ENCODE measurements at places on chromosomes 1 and 21. TPM values are rescaled to one million over a fixed set of nuclear protein-coding genes. Genes with fewer than 3 reads are reported as not detected.

KRTAP13-2 gene
- not detected for total RNA-seq

KCNJ15 gene
- under 0.01 TPM for total RNA-seq

CRYAA gene
- not detected for total RNA-seq

CNR2 gene
- not detected for total RNA-seq

ACKR1 gene
- not detected for total RNA-seq

TXNIP gene
- 69.5 TPM for total RNA-seq

NCDN gene
- total RNA-seq = 27.4 TPM

MAN1A2 gene
- 63.5 TPM for total RNA-seq

DNA sequence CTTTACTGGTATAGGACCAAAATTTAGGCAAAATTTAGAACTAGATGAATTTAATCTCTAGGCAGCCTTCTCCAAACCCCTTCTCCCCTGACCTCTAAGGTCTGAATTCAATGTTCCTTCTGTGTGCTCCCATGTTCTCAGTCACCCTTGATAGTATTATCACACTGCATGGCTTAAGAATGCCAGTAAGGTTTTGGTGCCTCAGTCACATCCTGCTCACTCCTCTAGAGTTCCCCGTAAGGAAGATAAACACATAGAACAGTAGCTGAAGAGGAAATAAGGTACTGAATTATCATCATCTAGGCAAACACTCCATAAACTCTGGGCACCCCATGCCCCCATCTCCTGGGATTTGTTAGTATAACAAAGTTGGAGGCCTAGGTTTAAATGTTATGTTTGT is 18.2 kb downstream of the PRRX1 start:
- DNase-seq = no peak

- DNase-seq = no peak
These were observed 4.6 kb downstream of the IVL start for GRCh38 chr1:152912900-152913299.

- no peak for DNase-seq
These were observed 207.2 kb upstream of the C1orf87 start for GRCh38 chr1:60280819-60281218.

DNA sequence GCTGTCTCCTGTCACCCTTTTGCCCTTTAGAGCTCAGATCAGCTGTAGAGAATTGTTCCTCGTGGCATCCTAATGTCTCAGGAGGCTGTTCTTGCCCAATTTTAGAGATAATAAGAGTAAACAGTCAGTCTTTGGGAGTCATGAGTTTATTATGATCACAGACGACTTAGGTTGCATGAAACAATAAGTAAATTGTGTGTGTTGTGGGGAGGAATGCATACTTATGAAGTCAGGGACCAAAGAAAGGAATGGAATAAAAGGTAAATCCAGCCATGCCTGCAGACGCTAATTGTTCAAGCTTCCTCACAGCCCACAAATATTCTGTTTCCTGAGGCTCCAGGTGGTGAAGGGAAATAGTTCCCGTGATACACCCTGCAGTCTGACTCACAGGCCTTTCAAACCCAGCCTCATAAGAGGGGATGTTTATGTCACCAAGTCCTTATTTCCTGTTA is 897 bp downstream of the EPHX4 start:
- DNase-seq = peak; percentile 27

GRCh38 chr1:109444346-109444745 is 18.1 kb upstream of the PSMA5 start:
- DNase-seq = no peak

GRCh38 chr1:48103495-48103894 is 106.3 kb upstream of the TRABD2B start:
- no peak for DNase-seq

- peak; percentile 100 for DNase-seq
These were observed 14.7 kb upstream of the KCNE1 start for GRCh38 chr21:34526618-34527290.

GRCh38 chr1:39301606-39302005 is 97.1 kb downstream of the MACF1 start:
- peak; percentile 37 for DNase-seq

- no peak for DNase-seq
These were observed 2.7 kb downstream of the VCAM1 start for GRCh38 chr1:100722221-100722620.

DNA sequence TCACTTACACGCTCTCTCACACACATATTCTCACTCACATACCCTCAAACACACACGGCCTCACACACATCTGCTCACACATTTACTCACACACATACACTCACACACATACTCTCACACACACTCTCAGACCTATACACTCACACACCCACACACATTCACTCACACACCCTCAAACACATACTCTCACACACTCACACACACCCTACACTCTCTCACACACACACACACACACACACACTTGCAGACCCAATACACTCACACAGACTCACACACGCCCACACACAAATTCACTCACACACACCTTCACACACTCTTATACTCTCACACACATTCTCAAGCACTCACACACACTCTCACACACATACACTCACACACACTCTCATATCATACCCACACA is 155.5 kb upstream of the BACE2 start:
- DNase-seq = no peak

GRCh38 chr1:111911776-111912515 is 77.5 kb downstream of the KCND3 start:
- no peak for DNase-seq

DNA sequence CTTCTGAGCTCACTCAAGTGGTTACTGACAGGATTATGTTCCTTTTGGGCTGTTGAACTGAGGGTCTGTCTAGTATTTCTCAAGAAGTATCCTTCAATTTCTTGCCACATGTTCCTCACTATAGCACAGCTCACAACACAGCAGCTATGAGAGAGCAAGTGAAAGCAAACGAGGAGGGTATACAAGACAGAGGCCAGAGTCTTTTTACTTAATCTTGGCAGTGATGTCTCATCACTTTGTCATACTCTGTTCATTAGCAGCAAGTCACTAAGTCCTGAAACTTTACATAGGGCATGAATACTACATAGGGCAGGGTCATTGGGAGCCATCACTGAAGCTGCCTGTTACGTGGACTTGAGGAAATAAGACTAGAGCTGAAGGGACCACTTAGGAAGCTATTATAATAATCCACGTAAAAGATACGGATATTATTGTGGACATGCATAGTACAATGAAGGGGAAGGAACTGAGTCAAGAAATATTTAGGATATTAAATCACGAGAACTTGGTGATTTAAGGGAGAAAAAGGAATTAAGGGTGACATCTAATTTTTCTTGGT is 63.7 kb downstream of the SLC30A7 start:
- DNase-seq = peak; percentile 14

- DNase-seq = peak; percentile 90
These were observed 75.2 kb downstream of the SH3GLB1 start for GRCh38 chr1:86779308-86780191.

DNA sequence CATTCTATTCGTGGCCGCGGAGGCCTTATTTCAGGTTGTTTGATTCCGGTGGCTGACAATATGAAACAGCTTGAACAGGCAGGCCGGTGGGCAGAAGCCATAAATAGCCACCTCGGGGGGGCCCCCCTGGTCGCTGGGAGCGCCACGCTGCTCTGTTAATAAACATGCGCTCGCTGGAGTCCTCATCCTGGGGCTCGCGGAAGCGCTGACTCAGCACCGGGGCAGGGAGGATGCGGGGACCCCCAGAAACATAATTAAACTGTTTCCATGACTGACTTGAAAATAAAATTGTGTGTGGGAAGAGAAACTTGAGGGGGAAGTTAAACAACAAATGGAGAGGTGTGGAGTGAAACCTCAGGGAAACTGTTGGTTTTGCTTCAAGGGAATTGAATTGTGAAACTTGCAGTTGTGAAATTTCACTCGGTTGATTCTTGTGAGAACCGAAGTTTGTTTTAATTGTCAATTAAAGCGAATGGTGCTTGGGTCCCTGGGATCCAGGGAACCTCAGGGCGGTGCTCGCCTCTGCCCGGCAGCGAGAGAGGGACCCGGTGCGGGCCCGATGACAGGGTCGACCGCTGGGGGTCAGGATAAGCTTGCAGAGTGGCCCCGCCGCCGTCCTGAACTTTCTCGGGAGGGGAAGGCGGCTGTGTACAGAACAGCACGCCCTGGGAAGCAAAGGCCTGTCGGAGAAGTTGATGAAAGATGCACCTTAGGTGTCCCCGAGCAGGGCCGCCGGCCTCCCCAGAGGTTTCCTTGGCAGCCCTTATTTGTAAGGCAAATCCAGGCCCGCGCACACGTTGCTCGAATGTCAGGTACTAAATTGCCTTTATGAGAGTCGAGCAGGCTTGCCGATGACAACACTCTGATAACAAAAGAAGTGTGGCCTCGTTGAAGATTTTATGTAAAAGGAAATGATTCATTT is 176.9 kb upstream of the LMO4 start:
- DNase-seq = peak; percentile 76

DNA sequence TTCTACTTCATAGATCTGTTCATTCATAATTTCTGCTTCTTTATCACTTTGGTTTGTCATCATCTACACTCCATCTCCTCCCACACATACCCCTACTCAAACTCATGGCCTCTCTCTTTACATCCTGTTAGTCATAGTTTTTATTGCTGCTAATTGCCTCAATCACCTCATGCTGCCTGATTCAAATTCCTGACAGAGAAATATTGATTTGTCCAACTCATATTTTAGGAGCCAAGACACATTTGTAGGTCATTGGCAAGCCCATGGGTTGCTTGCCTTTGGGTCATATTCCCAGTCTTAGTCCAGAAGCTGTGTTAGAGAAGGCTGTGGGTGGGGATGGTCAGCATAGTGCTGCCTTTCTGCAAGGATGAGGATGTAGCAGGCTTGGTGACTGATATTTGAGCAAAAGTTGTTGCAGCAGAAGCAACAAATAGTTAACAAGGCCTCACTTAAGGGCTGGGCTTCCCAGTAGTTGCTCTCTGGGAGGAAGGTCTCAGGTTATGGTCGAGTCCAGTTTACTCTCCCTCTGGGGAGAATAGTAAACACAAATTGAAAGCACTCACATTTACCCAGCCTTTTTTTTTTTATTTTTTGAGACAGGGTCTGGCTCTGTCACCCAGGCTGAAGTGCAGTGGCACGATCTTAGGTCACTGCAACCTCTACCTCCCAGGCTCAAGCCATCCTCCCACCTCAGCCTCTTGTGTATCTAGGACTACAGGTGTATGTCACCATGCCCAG is 22.4 kb upstream of the EPS15 start:
- DNase-seq = peak; percentile 24

- DNase-seq = no peak
These were observed 104.9 kb downstream of the NUF2 start for GRCh38 chr1:163426505-163427251.

DNA sequence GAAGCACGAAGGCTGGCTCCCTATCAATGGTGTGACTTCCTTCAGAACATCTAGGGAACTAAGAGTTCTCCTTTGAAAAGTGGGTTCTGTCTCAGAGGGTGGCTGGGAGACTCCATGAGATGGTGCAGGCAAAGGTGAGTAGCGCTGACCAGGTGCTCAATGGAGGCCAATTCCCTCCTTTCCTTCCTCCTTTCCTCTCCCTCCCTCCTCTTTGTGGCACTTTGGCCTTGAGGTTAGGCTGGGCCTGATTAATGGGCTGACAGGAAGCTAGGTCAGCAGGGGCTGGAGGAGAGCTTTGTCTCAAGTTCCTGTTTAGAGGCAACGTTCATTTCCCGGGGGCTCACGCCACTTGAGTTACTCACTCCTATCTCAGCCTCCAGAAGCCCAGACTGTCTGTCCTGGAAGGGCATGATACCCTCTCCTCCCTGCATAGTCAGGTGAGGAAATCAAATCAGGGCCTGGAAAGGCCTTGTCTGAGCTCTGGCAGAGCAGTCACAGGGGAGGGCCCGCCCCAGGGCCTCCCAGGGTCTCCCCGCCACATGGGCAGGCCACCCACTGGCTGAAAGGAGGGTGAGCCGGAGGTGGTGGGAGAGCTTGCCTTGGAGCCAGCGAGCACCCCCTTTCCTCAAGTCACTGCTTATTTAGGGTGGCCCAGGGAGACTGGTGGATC is 58.4 kb upstream of the SSBP3 start:
- DNase-seq = no peak

DNA sequence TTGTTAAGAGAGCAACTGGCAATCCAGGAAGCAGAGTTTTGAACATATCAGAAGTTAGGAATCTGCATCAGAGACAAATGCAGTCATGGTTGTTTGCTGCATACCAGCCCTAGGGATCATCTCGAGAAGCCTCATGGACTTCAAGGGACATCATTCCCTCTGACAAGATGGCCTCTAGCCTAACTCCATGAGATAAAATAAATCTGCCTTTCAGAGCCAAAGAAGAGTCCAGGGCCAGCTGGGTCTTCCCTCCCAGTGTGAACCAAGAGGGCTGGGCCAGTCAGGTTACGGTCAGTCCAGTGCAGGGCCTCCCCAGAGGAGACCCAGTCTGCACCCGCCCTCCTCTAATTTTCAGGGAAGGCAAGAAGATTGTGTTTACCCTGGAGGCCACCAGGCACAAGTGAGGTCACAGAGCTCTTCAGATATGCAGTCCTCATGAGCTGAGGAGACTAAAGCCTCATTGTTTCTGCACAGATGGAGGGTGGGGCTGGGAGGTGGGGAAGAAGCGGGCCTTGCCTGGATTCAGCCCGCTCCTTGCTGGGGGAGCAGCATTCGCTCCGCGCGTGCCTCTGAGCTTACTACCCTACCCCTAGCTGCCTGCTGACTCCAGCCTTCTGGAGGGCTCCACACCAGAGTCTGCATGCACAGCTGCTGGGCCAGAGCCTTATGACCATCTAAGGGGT is 52.8 kb downstream of the CAPN2 start:
- DNase-seq = no peak

GRCh38 chr1:77385551-77385950 is 103.7 kb downstream of the AK5 start:
- no peak for DNase-seq

GRCh38 chr1:107933736-107934135 is 31.2 kb downstream of the VAV3 start:
- no peak for DNase-seq

DNA sequence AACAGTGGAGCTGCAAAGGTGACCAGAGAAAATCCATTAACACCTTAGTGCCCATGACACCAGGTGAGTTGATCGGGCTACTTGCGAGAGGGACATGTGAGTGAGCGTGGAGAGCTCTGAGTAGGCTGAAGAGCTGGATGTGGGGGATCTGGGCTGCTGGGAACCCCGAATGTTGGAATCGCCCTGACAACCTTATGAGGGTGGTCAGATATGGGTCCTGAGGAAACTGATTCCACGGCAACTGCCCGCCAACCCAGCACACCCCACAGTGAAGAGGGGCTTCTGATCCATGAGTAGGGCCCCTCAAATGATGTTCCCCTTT is 705 bp upstream of the QSOX1 start:
- no peak for DNase-seq

GRCh38 chr1:102190429-102190828 is 193.7 kb upstream of the OLFM3 start:
- no peak for DNase-seq
